ENCODE measurements at places on chromosomes 11 and 22.

DNA sequence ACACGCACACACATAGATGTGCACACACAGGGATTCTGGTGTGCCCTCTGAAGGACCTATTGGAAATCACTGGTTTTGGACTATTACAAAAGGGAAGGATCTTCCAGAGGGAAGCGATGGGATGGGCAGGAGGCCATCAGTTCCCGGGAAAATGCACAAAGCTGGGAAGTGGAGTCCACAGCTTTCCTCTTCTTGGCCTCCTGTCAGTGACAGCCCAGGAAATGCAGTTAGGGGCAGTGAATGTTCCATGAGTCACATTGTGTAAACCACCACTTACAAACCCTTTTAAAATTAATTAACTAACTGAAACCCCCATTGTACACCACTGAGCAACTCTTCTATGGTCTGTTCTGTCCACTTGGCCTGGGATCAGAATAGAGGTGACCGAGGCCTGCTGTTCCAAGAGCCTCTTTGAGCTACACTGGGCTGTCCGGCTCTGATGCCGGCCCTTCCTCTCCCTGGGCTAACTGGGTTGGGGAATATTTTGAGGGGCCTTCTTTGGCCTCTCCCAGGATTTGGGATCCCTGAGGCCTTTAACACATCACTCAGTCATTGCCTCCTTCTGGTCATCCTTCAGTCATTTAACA lies 137.7 kb downstream of the FEZ1 start:
- peak; percentile 57 for DNase-seq

- DNase-seq: peak; percentile 43
These were observed 67.4 kb downstream of the AMOTL1 start for GRCh38 chr11:94835594-94835927.

DNA sequence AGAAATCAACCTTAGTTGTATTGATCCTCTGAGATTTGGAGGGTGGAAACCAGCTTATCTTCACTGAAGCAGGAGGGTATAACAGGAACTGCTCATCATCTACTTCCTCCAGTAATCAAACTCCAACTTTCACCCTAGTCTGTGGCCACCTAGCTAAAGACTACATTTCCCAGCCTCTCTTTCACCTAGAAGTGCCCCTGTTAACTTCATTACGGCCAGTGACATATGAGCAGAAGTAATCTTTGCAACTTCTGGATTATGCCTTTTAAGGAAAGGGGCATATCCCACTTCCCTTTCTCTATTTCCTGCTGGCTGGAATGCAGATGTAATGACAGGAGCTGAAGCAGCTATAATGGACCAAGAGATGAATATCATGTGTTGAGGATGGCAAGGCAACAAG lies 7.6 kb upstream of the VPS37C start:
- no peak for DNase-seq

GRCh38 chr11:124961972-124962609 lies 8.1 kb downstream of the CCDC15 start:
- peak; percentile 90 for DNase-seq

GRCh38 chr22:29806196-29806595 lies 31.9 kb downstream of the ASCC2 start:
- no peak for DNase-seq

DNA sequence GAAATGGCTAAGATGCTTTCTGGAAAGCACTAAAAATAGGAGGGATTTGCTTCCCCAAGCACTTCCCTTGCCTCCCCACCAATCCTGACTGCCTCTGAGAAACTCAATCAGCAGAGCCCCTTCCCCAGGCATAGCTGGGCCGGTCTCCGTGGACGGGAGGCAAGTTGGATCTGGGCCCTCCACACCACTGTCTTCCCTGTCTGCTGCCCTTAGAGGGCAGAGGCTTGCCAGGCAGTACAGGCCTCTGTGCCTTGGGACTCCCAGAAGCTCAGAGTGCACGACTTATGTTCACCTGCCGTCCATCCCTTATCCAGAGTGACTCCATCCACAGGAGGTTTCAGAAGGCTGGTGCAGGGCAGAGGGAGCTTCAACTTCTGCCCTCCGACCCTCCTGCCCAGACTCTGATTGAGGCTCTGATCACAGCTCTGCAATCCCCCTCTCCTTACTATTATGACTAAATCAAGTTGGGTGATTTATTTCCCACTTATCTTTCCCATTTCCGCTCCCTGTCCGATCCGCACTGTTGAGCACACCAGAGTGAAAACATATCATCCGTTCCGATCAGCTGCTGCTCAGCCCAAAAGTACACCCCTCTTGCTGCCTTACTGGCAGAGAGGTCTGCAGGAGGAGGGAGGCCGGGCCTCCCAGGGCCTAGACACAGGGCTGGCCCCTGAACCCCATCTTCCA lies 71.8 kb downstream of the DSCAML1 start:
- DNase-seq: no peak

- no peak for DNase-seq
These were observed 116.7 kb upstream of the LARGE1 start for GRCh38 chr22:34036931-34037330.

- DNase-seq: no peak
These were observed 2.3 kb downstream of the NARS2 start for GRCh38 chr11:78572394-78572793.

- DNase-seq: peak; percentile 49
These were observed 9.7 kb downstream of the TEAD1 start for GRCh38 chr11:12683874-12684273.

DNA sequence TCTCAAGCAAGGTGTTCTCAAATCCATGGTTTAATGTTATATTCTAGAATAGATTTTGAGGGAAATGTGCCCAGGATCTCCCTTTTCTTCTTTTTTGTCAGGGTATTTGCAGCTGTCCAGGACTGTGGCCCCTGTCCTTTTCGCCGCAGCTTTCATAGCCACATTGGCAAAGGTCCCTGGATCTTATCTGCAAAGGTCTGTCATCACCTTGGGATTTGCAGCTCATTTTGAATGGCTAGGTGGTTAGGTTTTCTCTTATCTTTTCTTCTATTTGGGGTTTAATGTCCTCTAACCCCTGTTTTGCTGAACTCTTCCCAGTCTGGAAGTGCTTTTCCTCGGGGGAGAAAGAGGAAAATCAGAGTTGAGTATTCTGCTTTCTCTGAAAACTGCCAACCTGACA lies 11.7 kb upstream of the C1QTNF4 start:
- DNase-seq: no peak

DNA sequence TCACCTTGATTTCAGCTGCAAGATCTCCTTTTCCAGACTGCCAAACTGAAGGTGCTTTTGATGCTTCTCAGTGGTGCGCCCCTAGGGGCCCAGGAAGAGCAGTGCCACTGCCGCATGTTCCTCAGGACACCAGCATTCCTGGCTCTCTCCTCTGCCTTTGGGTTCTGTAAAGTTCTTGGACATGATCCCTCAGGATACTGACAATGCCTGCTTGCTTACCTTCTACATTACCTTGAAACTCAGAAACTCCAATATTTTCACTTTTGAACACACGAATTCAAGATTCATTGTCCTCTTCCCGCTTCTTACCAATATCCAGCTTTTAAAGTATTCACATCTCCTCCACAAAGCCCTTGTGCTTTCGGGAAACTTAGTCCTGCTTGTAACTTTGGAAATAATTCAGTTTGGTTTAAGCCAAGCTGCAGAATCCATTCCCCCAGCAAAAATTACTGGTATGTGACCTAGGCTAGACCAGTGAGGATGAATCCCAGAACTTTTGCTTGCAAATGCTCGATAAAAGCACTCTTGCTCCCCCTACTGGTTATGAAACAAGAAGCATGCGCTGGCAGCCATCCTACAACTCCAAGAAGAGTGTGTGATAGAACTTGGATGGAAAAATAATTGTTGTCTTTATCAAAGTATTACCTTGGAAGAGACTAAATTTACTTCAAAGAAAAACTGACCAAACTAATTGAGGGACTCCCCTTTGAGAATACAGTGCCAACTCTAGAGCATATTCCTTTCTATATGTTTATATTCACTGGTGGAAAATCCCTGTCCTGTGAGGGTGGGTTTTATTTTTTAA lies 16.5 kb upstream of the OR5B21 start:
- peak; percentile 76 for DNase-seq

DNA sequence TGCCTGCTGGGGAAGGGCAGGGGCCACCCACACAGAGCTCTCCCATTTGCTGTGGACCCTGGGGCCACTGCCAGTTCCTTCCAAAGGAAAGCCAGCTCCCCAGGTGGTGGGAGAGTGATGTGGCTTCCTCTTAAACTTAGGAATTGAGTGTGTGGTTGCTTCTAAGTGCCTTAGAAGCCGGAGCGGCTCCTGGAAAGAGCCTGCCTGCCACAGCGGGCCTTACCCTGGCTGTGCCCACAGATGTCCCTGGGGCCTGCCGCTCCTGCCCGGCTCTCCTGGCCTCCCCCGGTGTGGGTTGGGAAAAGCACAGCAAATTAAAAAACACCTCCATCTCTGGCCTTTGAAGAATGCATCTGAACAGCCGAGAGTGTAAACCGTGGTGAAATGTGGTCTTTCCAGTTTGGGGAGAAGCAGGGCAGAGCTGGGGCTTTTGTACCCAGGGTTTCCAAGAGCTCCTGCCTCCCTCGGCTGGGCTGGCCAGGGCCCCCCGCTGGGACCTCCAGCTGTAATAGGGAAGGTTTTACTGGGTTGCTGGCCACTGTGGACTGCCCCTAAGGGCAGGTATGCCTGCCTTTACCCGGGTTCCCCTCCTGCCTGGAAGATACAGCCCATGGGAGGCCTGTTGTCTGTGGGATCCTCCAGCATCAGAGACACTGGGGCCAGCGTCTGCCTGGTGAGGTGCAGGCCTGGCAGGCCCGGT lies 30.2 kb downstream of the LRP5 start:
- no peak for DNase-seq

- DNase-seq: no peak
These were observed 6.6 kb downstream of the TTC38 start for GRCh38 chr22:46274381-46274780.

DNA sequence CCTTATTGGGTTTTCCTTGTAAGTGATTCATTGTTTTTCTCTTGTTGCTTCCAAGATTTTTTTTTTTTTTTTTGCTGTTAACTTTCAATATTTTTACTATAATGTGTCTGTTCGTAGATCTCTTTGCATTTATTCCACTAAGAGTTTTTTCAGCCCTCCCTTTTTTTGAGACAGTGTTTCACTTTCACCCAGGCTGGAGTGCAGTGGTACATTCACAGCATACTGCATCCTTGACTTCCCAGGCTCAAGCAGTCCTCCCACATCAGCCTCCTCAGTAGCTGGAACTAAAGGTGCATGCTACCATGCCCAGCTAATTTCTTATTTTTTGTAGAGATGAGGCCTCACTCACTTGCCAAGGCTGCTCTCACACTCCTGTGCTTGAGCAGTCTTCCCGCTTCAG lies 1282.0 kb upstream of the CNTN5 start:
- DNase-seq: no peak

DNA sequence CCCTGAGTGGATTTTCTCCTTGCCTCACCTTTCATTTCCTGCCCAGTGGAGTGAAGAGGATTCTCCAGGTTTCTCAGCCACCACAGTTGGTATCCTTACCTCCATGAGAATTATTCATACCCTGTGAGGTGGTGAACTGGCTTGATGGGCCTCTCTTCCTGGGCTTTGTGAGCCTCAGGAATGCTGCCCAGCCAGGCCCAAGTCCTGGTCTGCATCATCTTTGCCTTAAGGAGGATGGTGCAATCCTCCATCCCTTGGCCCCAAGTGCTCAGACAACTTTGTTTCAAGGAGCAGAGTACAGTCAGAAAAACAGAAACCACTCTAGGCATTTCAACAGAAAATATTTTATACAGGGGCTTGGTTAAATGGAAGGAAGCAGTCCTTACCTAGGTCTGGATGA lies 114.2 kb upstream of the CADM1 start:
- no peak for DNase-seq

DNA sequence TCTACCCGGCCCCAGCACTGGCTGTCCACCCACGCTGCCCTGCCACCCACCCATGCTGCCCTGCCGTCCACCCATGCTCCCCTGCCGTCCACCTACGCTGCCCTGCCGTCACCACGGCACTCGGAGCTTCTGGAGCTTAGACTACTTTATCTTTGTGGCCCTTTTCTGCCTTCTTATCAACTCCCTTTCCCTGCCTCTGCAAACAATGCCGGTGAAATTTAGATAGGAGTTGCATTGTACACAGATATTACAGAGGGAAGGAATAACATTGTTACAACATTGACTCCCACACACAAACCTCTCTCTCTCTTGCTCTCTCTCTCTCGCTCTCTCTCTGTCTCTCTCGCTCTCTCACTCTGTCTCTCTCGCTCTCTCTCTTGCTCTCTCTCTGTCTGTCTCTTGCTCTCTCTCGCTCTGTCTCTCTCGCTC lies 33.7 kb upstream of the BRSK2 start:
- DNase-seq: no peak

GRCh38 chr11:47391711-47392432 lies 13.5 kb upstream of the SPI1 start:
- no peak for DNase-seq

GRCh38 chr11:31814176-31814868 lies 3.2 kb upstream of the PAX6 start:
- DNase-seq: no peak

- peak; percentile 43 for DNase-seq
These were observed 77.5 kb downstream of the BLID start for GRCh38 chr11:122038543-122038942.

DNA sequence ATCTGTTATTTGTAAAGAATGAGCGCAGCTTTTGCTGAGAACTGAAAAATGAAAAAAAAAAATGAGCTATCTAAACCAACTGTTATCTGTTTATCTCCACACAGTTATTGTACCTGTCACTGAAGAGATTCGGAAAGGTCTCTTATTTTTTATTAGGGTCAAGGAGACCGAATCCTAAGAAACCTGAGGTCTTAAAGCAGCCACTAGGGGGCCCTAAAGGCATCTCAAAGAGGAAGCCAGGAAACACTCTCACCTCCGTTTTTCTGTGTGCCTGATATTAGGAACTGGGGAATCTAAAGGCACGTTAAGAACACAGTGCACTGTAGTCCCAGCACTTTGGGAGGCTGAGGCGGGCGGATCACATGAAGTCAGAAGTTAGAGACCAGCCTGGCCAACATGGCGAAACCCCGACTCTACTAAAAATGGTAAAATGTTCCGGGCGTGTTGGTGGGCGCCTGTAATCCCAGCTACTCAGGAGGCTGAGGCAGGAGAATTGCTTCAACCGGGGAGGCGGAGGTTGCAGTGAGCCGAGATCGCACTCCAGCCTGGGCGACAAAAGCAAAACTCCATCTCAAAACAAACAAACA lies 3.5 kb upstream of the LARGE1 start:
- peak; percentile 84 for DNase-seq

DNA sequence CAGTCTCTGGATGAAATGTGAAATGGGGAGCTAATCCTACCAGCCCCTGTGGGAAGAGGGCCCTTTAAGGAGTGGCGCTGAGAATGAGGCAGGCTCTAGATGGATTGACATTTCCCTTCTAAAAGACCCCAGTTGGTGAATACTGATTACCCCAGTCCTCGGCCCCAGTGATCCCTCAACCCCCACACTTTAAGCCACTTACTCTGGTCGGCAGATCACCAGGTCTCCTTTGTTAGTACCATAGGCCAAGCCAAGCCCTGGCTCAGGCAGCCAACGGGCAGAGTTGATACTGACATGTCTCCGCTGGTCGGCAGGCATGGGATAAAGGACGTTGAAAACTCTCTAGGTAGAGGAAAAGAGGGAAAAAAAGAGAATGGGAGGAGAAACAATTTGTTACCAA lies 26.1 kb upstream of the CHRM4 start:
- no peak for DNase-seq

All from fibroblast of lung (primary cell).